ELR (cell line): ENCODE measurements at places on chromosomes 16 and 17.

GRCh38 chr17:76689859-76690258 is 20.9 kb downstream of the MXRA7 start:
- no peak for DNase-seq

- no peak for DNase-seq
Measured at GRCh38 chr17:2067608-2068024, 12.7 kb downstream of the HIC1 start.

- no peak for DNase-seq
Measured at GRCh38 chr17:17127730-17128291, 78.3 kb downstream of the PLD6 start.

GRCh38 chr16:53417976-53418375 is 16.3 kb upstream of the RBL2 start:
- DNase-seq = no peak

DNA sequence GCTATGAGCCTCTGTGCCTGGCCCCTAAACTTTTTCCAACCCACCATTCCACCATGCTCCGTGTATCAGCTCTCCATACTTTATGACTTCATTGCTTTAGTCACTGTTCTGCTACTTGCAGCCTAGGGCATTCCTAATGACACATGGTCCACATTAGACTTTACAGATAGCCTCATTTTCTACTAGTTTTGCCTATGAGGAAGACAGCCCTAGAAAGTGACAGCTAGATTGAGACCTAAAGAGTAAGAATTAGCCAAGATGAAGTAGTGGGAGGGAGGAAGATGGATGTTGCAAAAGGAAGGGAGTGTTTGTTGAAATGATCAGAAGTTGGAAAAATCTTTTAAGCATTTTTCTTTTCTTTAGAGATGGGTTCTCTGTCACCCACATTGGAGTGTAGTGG is 11.0 kb downstream of the C16orf54 start:
- peak; percentile 36 for DNase-seq

DNA sequence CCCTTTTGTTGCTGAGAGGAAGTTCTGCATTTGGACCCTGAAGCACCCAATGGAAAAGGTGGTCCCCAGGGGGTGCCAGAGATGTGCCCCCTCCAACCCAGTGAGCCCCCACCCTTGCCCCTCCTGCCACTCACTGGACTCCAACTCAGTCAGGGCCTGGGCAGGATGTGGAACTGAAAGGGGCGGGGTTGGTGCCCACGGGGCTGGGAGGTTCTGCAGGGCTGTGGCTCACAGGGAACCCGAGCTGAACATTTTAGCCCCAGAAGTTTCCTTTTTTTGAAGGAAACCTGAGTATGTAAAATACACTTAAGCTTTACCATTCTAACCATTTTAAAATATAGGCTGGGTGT is 15.8 kb upstream of the OGFOD3 start:
- no peak for DNase-seq

GRCh38 chr17:34248511-34249024 is 6.5 kb upstream of the CCL2 start:
- peak; percentile 23 for DNase-seq

DNA sequence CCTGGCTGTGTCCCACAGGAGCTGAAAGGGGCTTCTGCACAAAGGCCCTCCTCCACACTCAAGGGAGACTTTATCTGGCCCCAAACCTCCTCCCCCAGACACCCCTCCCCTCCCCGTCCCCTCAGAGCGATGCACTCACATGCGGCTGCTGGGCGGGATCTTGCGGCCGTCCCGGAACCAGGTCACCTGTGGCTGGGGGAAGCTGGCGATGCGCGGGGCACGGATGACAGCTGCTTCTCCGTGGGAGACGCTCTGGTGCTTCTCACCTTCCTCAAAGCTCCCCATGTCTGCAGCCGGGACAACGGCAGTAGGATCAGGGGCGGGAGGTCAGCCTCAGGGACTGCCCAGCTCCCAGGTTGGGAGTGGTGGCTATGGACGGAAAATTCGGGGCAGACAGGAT is 144.0 kb upstream of the CDC42EP4 start:
- DNase-seq = no peak

DNA sequence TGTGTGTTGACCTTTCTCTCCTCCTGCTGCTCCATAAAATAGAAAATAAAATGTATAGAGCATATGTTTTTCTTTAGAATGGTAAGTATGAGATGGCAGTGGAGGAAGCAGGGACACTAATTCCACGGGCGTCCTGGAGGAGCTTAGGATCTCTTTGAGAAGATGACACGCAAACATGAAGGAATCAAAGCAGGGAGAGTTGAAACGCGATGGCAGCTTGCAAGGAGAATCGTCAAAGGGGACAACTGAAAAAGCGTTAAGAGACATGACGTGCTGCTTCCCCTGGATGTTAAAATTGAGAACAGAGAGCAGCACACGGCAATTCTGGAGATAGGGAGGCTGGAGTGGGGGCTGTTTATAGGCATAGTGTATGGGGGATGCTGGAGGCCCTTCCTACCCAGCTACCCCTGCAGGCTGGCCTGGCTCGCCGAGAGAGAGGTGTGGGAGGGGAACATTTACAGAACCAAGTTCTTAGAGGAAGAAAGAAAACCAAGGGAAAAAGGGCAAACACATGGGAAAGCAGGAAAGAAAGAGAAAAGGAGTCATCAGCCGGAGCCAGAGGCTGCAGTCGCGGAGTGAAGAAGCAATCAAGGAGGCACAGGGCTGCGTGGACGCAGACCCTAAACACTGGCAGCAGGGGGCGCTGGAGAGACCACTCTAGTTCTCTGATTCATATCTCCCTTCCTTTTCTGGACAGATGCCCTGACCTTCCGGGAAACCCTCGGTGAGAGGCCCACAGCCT is 55.8 kb downstream of the MYH13 start:
- peak; percentile 23 for DNase-seq

GRCh38 chr16:19659554-19659953 is 58.5 kb downstream of the KNOP1 start:
- DNase-seq = no peak

- no peak for DNase-seq
Measured at GRCh38 chr17:12209632-12210191, 189.0 kb downstream of the MAP2K4 start.
